ENCODE measurements at places on chromosomes 1 and 21.

DNA sequence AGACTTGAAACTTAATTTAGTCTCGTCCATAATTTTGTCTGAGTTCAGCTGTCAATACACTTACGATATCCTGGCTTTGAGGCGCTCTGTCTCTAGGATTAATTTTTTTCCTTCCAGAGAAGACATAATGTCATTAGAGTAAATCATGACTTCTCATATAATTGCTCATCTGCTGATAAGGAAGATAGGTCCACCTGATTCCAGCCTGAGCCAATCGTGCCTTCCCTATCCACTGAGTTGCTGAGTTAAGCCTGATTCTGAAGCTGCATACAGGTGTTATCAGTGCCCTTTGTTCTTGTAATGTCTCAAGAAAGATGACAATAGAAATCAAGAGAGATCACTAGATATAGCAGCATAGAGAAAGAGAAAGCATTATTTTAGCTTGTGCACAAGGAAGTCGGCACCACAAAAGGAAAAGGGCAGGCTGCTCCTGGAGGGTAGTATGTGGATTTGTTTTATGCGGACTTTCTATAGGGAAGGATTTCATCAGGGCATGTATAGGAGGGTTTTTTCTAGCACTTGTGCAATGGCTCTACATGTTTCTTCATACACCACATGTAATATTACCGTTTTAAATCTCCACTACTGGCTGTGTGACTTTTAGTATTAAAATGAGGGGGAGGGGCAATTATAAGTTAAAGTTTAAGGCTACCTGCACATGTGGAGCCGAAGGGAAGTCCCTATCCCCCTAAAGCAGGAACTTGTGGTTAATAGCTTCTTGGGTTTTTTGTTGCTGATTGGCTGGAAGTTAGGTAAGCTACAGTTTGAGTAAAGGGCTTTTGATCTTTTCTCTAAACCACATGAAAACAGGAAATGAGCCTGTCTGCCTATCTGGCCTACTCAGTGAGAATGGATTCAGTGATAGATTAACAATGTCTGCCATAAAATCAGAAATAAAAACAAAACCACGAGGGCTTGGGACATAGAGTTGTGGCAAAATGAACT lies 133.4 kb downstream of the PLPPR5 start:
- DNase-seq, result no peak

DNA sequence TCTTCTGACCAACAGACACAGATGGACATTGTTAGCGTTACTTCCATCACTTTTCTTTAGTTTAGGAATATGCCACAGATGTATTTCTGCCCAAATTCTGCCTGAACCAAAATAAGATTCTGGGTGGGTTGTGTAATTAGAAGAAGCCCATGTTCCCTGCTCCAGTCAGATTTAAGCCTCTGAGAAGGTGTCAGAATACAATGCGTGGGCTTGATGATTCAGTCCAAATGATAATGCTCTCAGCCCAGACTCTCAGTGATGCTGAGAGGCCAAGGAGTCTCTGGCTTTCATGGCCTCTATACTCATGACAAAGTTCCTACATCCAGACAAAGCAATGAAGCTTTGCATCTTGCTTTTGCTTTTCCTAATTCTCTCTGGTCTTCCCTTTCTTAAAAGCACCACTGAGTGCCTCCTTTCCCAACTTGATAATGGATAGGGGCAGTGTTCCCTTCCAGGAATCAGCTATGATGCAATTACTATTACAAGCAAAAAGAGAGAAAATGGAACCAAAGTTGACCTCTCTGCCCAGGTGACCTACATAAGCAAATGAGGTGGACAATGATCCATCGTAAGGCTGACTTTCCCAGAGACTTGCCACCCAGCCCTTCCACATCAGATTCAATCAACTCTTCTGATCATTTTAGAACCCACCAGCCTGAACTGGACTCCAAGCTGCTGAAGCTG lies 8.8 kb downstream of the SEC16B start:
- no peak for DNase-seq

DNA sequence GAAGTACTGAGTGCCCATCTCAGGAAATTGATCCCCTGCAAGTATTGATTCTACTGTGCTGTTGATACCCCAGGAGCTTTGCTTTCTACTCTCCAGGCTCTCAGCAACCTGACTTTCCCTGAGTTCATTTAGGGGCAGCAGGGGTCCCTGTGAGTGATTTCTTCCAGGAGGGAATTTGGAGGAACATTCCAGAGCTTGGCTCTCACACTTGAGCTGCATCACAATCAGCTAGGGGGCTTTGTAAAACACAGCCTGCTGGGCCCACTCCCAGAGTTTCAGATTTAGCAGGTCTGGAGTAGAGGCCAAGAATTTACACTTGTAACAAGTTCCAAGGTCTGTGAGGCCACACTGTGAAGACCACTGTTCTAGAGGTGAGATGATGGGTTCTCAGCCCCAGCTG lies 16.1 kb upstream of the ACTL8 start:
- DNase-seq, result no peak

DNA sequence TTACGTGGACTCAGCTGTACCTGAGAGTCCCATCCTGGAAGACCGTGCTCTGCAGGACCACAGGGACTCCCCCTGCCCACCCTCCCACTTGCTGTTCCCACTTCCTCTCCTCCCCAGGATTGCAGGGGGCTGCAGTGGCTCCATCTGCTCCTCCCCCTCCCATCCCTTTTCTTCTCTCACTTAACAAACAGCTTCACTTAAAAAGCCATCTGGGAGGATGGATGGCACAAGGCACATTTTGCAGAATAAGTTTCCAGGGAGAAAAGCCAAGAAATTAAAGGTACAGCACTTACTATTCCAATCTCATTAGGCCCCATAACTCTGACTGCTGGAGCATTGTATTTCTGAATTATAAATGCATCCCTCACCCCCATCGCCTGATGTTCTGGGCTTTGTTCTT lies 458.7 kb downstream of the PTPRU start:
- no peak for DNase-seq

GRCh38 chr1:12232221-12232620 lies 2.4 kb downstream of the VPS13D start:
- DNase-seq, result peak; percentile 55

DNA sequence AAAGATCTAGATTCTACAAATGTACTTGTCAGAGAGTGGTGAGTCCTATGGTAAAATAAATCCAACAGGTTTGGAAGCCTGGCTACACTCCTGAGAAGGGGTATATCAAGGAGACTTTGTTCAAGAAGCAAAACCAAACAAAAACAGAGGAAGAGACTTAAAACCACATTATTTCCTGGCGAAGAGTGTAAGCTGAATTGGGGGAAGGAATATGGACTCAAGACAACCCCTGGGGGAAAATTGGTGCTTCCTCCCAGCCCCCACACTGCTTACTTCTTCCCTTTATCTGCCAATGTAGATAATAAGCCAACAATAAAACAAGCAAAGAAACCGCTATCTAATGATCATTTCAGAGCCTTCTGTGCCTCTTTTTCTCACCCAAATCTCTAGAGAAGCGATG lies 48.4 kb upstream of the ZBTB18 start:
- DNase-seq, result no peak

GRCh38 chr1:46618754-46619415 lies 2.3 kb upstream of the MOB3C start:
- DNase-seq, result no peak

DNA sequence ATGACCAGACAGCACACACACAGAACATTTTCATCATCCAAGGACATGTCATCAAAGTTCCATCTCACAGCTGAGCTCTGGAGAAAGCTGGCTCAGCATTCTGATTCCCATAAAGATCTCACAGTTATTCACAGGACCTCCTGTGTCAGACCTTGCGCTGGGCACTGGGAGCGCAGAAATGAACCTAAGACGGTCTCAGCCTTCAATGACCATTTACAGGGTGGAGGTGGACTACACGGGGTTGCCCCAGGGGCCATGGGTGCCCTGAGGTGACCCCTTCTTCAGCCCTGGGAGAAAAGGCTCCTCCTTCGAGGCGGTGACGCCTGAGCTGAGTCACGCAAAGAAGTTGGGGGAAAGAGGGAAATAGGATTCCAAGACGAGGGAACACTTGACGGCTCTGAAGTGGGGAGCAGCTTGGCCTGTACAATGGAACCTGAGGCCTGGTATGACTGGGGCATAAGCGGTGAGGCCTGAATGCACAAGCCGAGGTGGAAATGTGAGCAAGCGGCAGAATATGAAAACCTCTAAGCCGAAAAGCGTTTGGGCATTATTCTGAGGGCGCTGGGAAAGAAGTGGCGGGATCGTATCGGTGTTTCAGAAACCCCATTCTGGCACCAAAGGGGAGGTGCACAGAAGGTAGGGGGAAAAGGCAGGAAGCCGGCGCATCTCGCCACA lies 797 bp downstream of the CC2D1B start:
- peak; percentile 29 for DNase-seq

- DNase-seq, result no peak
These were observed 151.9 kb downstream of the MAGI3 start for GRCh38 chr1:113542221-113542701.

GRCh38 chr1:118918230-118918939 lies 69.8 kb downstream of the TBX15 start:
- DNase-seq, result no peak

DNA sequence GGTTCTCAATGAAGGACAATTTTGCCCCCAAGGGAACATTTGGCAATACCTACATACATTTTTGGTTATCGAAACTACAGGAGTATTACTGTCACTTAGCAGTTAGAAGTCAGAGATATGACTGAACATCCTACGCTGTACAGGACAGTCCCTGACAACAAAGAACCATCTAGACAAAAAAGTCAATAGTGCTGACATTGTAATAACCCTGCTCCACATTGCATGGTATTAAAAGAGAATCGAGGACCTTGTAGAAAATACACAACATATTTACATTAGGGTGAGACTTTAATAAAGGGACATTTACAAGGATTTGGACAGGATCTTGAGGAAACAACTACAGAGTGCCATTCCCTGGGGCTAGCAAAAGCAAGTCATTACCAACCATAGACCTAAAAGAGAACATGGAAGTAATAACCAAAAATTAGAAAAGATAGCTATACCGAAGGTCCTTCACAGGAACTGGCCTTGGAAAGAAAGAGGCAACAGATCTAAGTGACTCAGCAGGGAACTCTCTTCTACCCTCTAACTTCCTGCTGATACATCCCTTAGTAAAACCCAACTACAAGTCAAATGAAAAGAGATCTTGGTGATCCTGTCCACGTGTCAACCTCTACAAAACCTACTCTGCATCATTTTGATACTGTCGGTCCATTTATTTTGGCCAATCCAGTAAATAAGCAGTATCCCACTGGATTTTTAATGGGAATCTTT lies 40.2 kb downstream of the ANGPTL3 start:
- DNase-seq, result no peak

DNA sequence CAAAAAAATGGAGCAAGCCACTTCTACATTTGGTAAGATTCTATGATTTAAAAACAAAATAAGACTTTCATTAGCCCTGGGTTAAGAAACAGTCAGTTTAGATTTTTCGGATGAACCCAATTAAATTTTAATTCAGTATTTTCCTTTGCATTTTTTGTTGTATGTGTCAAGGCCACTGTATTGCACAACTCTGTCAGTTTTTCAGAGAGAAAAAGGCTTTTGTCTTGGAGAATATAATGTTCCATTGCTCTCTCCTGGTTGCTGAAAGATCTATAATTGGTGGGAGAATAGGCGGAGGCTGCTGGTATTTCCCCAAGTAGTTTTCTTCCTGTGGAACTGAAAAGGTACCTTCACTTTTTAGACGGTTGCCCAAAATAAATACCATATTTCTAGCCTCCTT lies 84.6 kb downstream of the NEGR1 start:
- DNase-seq, result no peak

DNA sequence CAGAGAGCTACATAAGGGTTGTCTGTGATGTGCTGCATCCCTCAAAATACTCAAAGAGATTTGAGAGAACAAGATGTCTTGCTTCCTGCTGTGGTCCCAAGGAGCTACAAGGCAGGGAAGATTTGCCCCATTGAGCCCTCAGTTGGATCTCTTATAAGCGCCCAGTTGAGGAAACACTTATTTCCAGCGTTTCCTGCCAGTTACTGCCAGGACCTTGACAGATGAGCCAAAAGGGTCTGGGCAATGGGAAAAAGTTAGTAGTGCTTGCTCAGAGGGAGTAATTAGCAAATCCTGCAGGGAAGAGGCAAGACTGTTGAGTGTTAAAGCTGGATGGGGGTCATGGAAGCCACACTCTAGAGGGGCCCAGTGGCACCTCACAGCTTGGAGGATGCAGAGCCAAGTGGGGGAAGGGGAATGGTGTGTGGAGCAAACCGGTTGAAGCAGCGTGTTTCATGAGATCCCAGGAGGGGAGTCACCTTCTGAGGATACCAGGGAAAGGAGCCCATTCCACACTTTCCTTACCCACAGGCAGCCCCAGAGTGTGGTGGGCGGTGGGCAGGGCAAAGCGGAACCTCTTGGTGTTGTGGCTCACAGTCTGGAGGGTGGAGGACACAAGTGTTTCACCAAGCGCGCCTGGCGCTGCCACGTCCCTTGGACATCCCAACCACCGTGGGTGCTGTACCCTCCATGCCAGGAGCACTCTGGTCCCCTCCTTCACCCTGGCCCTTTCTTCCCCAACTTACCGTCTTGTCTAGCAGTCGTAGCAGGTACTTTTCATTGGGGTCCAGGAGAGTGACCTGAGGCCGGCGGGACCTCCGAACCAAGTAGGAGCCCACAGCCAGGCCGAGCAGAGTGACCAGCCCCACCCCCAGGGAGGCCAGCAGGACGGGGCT lies 805 bp downstream of the CYB5R1 start:
- DNase-seq, result no peak

DNA sequence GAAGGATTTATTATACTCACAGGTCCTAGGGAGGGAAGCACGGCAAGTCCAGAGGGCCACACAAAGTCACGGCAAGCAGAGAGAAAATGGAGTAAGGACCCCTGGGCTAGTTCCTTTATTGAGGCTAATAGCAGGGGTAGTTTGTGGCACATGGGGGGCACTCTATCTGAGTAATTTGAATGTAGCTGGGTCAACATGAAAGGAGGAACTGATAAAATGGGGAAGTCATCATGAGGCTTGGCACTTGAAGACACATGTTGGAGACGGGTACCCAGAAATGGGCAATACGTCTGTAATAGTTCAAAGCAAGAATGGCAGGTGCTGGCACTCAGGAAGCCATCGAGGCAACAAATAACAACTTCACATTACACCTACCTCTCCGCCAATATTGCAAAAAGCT lies 1136.4 kb downstream of the MRPL39 start:
- no peak for DNase-seq

- no peak for DNase-seq
These were observed 51.9 kb downstream of the NR5A2 start for GRCh38 chr1:200079232-200079940.

- no peak for DNase-seq
These were observed 40.8 kb downstream of the BCAR3 start for GRCh38 chr1:93640656-93641440.

- no peak for DNase-seq
These were observed 120.7 kb upstream of the KRTAP19-8 start for GRCh38 chr21:31158789-31159581.

- no peak for DNase-seq
These were observed 576.1 kb upstream of the PTBP2 start for GRCh38 chr1:96145492-96145891.

Data from activated CD4-positive, alpha-beta T cell treated with anti-CD3 and anti-CD28 coated beads, Interleukin-2, amount 50 U/mL, for 48 hours (primary cell).